CMK (cell line): ENCODE measurements at places on chromosomes 7 and 10.

DNA sequence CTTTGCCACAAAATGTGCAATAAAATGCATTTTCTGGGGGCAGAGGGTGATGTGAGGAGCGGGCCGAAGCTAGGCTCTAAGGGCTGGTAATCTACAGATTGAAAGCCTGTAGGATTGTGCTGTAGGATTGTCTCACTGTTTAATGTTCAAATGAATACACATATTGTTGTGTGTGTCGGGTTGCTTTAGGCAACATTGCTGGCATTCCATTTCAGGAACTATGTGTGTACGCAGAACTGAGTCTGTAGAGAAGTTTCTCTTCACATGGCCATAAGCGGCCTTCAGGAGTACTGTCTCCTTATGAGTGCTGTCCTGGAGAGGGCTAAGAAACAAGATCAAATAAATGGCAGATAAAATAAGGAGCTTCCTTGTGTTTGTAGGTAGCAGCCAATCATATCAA, 540.2 kb downstream of the GATA3 start:
- DNase-seq, result no peak

GRCh38 chr10:132654708-132655661, 117.4 kb downstream of the INPP5A start:
- DNase-seq, result peak; percentile 35

DNA sequence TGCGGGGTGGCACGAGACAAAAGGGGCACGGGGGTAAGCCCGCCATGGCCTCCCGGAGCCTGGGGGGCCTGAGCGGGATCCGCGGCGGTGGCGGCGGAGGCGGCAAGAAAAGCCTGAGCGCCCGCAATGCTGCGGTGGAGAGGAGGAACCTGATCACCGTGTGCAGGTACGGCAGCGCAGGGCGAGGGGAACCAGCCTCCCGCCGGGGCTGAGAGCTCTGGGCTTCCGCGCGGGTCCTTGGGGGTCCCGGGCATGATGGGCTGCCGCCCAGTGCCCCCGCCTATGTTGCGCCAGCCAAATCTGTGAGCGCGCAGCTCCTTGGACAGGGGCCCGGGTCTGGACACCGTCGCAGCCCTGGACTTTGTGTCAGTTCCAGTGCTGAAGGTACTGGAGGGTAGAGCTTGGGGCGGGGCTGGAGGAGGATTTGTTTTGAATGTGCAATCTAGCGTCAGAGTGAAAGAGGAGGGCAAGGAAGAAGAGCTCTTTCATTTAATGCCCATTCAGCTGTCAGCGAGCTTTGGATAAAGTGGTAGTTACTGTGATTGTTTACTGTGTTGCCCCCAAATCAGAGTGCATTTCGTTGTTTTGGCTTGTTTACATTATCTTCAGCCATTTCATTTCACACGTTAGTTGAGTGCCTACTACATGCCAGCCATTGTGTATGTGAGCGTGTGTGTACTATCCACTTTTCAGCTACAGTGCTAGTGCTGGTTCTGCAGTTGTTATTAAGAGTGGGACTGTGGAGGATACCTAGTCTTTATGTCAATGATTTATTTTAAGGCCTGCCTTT, 777 bp downstream of the RUNDC3B start:
- DNase-seq, result no peak

- DNase-seq, result peak; percentile 33
Measured at GRCh38 chr7:95636140-95636940, 40.0 kb upstream of the PDK4 start.

DNA sequence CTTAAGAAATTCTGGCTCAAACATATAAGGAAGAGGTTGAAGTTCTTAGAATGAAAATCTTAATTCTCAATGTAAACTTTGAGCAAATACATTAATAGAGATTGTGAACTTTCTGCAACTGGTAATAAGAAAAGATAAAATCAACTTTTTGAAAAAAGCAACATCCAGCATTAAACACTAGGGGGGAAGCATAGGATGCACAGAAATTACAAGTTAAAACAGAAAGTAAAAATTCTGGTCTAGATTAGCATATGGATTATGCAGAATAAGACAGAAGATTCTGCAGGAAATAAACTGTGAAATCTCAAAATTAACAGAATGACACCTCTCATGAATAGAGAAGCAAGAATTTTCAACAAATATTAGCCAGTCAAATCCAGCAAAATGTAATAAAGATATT, 38.0 kb upstream of the CAV2 start:
- no peak for DNase-seq

DNA sequence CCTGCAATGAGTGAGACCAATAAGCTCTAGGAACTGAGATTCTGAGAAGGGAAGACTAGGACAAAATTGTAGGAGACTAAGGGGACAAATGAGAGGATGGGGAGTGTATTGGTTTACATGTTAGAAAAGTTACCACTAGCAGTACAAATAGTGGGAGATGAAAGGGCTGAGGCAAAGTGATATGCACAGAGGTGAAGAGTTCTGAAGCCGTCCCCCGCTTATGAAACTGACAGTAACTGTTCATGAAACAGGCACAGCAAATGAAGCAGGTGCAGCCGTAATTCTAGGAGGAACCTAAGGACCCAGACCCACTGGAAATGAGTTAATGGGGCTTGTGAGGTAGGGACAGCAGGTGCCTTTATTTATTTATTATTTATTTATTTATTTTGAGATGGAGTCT, 211.3 kb downstream of the PRKG1 start:
- DNase-seq, result no peak

DNA sequence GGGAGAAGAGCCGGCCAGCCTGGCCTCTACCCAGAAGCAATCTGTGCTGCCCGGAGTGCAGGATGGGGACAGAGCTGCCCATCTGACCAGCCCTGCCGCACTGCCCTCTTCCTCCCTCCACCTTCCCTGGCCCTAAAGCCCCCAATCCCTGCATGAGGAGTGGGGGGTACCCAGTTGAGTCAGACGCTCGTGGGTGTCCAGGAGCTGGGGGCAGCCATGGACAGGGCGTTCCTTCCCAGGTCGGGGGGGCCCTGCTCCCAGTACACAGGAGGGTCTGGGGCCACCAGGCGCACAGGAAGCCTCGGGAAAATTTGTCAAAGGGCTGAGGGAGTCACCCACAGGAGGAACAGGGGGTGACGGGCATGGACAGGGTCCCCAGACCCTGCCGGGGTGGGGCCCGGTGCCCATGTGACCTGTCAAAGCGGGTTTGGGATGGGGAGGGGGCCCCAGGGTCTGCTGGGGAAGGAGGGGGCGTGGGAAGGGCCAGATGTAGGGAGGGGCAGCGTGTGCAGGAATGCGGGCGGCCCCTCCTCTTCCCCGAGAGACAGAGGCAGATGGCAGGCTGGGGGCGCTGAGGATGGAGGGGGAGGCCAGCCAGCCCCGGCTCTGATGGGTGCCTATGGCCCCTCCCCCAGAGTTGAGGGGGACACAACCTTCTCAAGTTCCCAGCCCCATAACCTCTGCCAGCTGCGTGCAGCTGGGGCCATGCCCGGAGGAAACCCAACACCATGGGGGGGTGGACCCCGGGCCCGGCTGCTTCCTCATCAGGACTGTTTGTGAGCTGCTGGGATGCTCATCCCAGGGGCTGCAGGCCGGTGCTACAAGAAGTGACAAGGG, 21.5 kb upstream of the GRIFIN start:
- no peak for DNase-seq

GRCh38 chr7:132228240-132228639, 348.0 kb downstream of the PLXNA4 start:
- no peak for DNase-seq

- DNase-seq, result no peak
Measured at GRCh38 chr10:32461203-32461602, 15.3 kb downstream of the CCDC7 start.

GRCh38 chr7:30938435-30939316, 25.1 kb upstream of the GHRHR start:
- peak; percentile 56 for DNase-seq

- no peak for DNase-seq
Measured at GRCh38 chr10:125023862-125024496, 82.1 kb downstream of the ZRANB1 start.

- no peak for DNase-seq
Measured at GRCh38 chr7:50659329-50659965, 94.2 kb upstream of the DDC start.

DNA sequence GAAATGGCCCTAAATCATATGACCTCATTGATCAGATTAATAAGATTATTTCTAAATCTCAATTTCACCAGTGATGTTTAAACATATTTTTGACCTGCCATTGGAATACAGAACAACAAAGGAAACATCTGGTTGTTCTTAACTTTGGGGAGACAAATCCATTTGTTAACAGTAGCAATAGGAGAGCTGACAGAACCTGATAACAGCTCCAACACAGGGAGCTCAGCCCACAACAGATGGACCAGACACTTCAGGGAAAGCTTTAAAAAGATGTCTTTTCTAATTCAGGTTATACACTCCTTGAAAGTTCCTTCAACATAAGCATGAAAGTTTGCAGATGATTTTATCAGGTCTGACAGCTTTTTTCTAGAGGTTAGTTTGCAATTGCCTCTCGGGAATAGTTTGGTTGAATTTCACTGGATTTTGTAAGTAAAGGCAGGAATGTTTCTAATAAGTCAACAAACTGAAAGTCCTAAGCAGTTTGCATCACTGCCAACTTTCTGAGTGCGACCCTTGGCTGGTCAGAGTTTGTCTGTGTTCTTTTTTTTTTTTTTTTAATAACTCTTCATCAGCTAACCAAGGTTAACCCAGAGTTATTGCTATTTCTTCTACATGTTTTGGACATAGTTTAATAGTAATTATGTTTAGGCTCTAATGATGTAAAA, 6.5 kb upstream of the MET start:
- no peak for DNase-seq

DNA sequence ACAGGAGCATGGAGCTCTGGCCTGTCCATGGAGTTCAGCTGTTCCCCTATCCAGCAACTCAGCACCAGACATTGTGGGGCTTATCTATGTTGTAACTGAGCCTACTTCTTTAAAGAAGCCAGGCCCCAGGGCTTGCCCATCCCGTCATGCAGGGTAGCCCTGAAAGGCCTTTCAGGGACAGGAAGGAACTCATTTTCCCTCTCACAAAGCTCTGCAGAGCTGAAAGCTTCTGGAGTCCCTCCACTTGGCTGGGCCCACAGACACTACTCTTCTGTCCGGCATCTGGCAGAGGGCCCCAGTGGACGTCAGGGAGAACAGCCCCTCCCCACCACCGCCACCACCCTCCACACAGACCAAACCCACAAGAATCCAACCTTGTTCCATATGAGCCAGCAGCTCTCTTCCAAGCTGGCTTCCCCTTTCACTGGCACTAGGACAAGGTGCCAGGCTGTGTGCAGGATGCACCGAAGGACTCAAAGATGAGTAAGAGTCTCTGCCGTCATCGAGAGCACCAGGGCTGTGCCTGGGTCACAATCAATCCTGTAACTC, 33.1 kb downstream of the DENND2A start:
- DNase-seq, result no peak

GRCh38 chr7:156892081-156892800, 742 bp downstream of the LMBR1 start:
- peak; percentile 52 for DNase-seq

- DNase-seq, result no peak
Measured at GRCh38 chr7:17863095-17863808, 77.0 kb downstream of the SNX13 start.

DNA sequence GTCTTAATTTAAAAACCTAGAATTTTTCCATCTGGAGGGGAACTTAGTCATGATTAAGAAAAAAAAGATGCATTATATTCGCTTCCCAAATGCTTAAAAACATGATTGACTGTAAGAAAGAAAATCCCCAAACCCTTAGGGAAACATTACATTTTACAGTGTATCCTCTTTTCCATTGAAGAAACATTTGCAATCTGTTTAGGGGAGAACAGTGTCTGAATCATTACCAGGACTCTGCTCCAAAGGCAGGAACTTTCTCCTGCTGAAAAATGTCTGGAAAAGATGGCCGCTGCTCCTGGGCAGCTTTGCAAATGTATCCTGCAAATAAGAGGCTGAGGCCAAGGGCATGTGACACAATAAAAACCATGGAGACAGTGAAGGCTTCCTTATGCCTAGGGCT, 173.7 kb downstream of the BUB3 start:
- DNase-seq, result no peak

- no peak for DNase-seq
Measured at GRCh38 chr10:58932126-58932525, 244.3 kb upstream of the PHYHIPL start.

DNA sequence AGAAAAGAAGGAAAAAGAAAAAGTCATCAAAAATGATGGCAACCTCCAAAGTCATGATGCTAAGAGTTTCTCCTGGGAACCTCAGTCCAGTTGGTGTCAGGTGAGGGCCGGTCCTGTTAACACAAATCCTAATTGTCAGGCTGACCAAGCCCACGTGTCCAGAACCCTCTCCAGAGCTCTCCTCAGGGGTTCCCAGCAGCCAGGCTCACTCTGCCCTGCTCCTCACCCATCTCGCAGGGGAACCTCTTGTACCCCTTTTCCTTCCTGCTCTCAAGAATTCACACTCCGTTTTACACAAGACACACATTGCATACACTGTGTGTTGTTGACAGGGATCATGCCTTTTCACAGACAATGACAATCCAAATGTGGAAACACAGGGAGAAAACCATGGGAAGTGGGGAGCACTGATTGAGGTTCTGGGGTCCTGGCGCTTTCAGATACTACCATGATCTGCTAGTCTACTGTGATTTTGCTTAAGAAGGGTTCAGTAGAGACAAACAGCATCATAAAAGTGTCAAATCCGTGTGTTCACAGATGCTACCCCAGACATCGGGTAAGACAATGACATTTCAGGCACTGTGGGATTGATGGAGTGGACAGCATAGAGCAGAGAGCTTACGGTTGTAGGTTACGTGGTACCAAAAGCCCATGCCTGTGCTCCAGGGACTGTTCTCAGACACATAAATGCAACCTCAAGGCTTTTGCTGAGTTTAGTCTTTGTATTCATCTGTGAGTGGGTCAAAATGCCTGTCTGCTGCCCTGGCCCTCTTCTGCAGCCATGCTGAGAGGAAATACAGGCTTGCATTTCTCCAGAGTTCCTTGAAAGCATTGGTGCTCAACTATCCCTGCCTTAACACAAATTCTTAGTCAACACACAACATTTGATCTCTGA, 16.0 kb downstream of the IL2RA start:
- DNase-seq, result no peak

DNA sequence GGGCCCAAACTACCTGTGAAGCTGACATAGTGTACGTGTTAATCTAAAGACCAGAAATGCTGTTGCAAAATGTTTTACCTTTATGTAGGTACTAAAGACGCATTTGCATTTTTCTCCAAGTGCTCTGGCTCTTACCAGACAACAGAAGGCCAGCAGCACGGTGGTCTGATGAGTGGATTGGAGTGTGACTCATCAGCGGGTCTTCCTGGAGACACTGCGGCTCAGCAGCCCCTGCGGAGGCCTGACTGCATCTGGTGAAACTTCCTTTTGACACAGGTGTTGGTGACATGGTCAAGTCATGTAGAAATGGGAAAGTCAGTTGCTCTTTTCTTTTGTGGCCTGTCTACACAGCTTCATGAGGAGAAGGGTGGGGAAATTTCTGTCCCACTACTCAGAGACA, 723.6 kb downstream of the INHBA start:
- no peak for DNase-seq

GRCh38 chr10:77084431-77085144, 553.0 kb downstream of the KCNMA1 start:
- no peak for DNase-seq
